ENCODE measurements at places on chromosomes 13 and 19.
A peak's percentile ranks its signal among the peaks of the same experiment; 100 is the strongest.

- DNase-seq = no peak
Observed at GRCh38 chr19:44553478-44554171, 24.1 kb upstream of the CEACAM20 start.

DNA sequence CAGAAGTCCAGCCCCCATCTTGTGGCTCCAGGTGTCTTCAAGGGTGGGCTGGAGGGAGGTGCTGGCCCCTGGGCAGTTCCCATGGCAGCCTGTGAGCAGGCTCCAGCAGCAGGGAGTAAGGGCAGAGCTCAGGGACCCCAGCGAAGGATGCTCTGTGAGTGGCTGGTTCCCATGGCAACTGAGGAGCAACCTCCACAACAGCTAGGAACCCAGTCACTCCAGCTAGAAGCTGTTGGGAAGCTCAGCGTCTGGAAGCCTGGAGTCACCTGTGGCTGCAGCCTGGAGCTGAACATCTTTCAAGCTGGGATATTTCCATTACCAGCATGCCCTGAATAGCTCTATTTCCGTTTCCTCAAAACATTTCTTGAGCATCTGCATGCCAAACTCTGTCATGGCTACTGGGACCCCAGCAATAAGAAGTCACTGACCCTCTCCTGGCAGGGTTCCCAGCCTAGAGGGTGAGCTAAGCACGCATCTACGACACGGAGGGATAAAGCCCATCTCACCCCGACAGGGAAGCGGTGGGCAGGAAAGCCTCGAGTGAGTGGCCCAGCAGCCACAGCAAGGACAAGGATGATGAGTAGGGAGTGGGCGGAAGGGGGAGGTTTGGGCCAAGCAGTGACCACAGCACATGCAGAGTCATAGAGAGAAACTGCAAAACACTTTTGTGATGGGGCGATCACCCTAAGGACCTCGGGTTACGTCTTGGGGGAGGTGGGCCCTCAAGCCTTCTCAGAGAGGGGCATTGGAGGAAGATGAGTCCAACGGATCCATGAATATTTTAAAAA, 52.6 kb downstream of the ALOX5AP start:
- DNase-seq = no peak

DNA sequence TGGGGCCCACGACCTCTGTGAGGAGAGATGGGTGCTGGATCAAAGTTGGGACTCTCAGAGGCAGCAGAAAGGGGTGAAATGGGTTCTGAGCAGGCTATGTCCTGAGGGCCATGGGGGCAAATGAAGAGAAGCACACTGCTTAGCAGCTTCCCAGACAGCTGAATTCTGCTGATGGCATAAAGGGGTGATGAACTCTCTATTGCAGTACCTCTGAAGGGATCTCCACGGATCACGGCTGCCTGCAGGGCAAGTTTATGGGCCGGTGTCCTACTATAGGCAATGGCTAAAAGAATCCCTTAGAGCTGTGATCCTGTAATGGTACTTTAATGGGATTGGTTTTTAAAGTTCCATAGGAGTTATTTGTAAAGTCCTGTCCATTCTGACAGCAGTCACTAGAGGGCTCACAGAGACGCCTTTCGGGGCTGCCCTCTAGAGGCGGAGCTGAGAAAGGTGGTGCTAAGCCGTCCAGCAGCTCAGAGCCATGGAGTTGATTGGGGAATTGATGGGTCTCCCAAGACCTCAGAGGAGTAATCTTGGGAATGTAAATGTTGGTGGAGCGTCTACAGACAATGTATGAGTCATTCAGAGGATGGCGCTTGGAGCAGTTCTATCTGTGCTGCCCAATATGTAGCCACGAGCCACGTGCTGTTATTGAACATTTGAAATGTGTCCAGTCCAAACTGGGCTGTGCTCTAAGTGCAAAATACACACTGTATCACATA, 287.3 kb downstream of the COG6 start:
- DNase-seq = peak; percentile 75

- DNase-seq = no peak
Observed at GRCh38 chr13:113660066-113660465, 2.1 kb upstream of the ATP4B start.

- no peak for DNase-seq
Observed at GRCh38 chr13:71378961-71379905, 487.8 kb downstream of the DACH1 start.

- DNase-seq = no peak
Observed at GRCh38 chr13:109749365-109749764, 37.0 kb downstream of the IRS2 start.

DNA sequence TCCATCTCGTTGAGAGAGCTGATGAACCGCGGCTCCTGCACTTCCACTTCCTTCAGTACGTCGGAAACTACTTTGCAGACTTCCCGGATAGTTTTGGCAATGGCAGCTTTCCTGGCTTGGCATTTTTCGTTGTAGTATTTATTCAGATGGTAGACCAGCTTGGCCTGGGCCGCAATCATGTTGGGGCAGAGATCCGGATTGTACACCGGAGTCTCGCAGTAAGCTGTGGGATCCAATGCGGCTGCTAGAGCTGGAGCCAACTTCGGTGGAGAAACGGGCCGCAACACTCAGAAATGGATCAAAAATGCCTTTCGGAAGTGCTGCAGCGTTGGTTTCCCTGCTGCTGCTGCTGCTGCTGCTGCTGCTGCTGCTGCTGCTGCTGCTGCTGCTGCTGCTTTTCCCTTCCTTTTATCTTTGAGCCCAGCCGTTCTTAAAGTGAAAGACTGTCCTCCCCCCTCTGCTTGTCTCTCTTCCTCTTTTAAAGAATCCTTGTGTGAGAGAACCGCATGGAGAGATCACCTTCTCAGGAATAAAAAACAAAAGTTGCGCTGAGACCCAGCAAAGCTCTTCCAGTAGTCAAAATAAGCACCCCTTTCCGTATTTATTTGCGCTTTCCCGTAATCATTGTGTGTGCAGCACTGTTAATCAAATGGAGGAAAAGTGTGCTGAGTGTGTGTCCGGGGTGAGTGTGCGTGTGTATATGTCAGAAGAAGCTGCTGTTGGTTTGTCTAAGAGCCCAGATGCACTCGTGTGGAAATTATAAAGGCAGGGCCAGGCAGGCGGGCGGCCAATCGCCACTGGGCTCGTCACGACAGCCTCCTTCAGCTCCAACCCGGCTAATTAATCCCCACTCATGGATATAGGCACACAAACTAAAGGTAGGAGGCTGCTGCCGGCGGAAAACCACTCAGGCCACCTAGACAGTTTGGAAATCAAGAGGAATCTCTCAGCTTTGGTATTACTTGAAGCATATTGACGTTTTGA, at the start of gene MAB21L1:
TSS of gene MAB21L1 (minus strand) at position 730 of the 984 bp plus-strand sequence. CDS start at position 179, 551 bp downstream.
- DNase-seq = no peak

GRCh38 chr13:110399801-110400200, 92.7 kb downstream of the COL4A2 start:
- no peak for DNase-seq

DNA sequence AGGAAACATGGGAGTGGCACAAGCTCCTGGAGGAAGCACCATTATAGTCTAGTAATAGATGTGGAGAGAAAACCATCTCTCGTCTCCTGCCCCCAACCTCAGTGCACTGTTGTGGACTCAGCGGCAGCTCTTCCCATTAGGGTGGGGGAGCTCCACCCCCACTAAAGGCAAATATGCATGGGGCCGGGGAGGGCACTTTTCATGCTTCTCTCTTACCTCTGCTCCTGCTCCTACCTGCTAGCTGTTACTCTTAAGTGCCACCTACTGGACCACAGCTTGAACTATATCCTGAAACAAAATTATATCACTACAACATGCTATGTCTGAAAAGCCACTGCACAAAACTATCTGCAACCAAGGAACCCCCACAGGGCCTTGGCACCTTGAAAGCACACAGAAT, 112.6 kb upstream of the DACH1 start:
- DNase-seq = no peak

DNA sequence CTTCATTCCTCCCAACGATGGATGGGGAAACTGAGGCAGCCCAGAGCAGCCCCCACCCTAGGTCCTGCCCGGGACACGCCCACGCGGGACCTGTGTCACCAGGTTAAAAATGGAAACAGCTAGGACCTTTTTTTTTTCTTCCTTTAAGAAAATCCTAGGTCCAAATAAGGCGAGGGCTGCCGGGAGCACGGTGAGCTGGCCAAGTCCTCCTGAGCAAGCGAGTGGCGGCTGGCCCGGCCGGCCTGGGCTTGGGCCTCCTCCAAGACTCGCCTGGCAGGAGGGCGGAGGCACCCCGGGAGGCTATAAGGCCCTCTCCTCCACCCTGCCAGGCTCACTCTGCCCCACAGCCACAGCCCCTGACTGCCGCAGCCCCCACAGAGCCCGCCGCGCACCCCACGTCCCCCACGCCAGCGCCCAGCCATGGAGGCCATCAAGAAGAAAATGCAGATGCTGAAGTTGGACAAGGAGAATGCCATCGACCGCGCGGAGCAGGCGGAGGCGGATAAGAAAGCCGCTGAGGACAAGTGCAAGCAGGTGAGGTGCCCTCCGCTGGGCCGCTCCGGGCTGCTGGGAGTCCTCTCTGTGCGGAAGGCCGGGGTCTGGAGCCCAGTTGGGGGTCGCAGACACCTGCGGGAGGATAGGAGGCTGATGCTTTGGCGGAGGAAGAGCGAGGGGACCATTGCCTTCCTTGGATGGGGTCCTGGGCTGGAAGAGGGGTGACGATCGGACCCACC, 8.9 kb upstream of the TPM4 start:
- DNase-seq = no peak

DNA sequence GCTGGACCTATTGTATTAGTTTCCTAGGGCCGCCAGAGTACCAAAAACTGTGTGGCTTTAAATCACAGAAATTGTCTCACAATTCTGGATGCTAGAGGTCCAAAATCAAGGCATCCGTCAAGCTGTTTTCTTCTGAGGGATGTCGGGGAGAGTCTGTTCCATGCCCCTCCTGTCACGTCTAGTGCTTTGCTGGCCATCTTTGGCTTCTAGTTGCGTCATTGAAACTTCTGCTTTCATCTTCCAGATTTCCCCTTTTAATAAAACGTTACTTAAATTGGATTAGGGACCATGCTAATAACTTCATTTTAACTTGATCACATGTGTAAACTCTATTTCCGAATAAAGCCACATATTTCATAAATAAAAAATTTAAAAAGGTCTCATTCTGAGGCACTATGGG, 47.5 kb downstream of the TRPM4 start:
- no peak for DNase-seq

DNA sequence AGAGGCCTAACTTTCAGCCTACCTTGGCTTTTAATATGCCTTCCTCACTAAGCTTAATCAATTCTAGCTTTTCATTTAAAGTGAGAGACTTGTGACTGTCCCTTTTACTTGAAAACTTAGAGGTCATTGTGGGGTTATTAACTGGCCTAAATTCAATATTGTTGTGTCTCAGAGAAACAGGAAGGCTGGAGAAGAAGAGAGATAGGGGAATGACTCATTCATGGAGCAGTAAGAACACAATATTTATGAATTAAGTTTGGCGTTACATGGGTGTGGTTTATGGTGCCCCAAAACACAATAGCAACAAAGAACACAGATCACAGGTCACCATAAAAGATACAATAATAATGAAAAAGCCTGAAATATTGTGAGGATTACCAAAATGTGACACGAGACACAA, 612.1 kb downstream of the TBC1D4 start:
- no peak for DNase-seq

DNA sequence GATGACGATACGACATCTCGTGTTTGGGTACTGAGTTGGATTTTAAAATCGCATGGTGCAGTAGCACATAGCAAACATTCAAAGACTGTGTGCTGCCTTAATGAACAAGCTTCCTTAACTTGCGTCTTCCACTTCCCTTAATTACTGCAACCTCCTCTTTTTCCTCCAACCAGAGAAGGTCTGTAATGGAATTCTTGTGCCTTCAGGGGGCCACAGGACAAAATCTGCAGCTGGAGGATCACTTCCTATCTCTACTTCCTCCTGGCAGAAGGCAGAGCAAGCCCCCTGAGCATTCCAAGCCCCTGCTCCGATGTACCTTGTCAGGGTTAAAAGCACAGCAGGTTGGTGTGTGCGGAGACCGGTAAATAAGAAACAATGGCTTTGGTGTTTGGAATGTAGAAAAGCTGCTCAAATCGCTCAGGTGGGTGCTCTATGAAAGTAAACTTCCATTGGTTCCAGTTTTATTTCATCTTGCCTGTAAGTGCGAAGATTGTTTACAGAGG, 151.3 kb upstream of the UQCRFS1 start:
- DNase-seq = no peak

- no peak for DNase-seq
Observed at GRCh38 chr19:11261431-11261970, 823 bp downstream of the DOCK6 start.

DNA sequence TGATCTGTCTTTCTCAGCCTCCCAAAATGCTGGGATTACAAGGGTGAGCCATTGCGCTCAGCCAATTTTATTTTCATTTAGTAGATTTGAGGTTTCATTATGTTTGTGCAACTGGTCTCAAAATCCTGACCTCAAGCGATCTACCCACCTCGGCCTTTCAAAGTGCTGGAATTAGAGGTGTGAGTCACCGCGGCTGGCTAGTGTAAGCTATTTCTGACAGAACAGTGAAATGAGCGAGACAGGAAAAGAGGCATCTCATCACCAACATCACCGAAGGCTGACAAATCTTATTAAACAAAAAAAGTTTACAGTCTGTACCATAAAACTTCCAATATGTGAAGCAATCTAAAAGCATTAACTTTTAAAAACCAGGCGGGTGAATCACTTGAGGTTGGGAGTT, 12.2 kb upstream of the ZNF888 start:
- no peak for DNase-seq

DNA sequence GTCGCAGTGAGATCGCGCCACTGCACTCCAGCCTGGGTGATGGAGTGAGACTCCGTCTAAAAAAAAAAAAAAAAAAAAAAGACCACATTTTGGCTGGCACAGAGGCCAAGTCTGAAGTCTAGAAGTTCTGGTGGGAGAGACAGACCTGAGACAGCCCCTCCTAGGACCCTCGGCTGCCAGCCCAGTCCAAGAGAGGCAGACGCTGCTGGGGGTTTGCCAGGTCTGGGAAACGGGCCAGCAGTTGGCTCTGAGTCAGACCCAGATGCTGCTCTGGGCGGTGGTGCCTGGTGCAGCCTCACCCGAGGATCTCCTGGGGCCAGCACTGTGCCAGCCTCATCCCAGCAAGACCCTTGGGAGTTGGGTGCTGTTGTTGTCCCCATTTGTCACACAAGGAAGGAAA, 5.8 kb downstream of the FCHO1 start:
- DNase-seq = no peak

GRCh38 chr13:109548374-109548773, 238.0 kb downstream of the IRS2 start:
- no peak for DNase-seq

- DNase-seq = no peak
Observed at GRCh38 chr19:15299568-15300409, 32.5 kb downstream of the BRD4 start.

DNA sequence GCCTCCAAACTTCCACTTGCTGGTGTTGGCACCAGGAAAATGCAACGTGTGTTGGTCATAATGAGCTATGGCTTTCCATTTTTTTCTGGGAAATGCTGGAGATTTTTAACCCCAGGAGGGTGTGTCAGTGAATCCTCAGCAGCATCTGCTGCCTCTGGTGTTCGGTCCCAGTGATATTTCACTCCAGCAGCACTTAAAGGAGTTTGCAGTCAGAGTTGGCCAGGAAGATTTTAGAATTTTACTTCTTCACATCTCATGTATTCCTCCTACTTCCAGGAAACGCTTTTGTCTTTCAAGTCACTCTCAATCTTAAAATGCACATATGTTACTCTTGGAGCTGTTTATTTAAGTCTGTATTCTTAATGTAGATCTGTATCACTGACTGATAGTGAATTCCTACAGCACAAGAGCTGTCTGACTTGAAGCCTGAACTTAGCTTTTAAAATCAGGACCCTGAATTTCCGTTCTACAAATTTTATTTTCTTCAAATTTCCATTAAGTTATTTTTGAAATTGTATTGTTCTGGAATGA, 903.4 kb upstream of the SLC10A2 start:
- no peak for DNase-seq

All from activated naive CD4-positive, alpha-beta T cell treated with Interleukin-2 at 50 U/mL for 16 hours (primary cell).